ENCODE measurements at places on chromosomes 12 and 14. TPM values are rescaled to one million over a fixed set of nuclear protein-coding genes. Genes with fewer than 3 reads are reported as not detected.

ZC2HC1C gene
- 3.2 TPM for total RNA-seq

TC2N gene
- 93.4 TPM for total RNA-seq

XRCC3 gene
- total RNA-seq, result 70.0 TPM

SNW1 gene
- 81.9 TPM for total RNA-seq

MUCL1 gene
- not detected for total RNA-seq

KRT82 gene
- total RNA-seq, result not detected

HOXC12 gene
- not detected for total RNA-seq

PPM1H gene
- 7.4 TPM for total RNA-seq

DNA sequence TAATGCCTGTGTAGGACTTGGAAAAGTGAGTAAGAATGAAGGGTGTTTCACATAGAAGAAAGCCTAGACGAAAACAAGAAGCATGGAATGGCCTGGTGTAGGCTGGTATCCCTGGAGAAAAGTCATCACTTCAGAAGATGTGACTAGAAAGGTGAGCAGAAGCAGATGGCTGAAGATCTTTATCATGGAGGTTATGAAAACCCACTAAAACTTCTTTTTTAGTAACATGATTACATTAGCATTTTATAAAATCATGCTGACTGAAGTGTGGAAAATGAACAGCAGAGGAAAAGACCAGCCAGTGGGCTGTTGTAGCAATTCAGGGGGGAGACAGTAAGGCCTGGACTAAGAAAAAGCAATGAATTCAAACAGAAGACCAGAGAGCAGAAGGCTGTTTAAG lies 114.5 kb upstream of the G2E3 start:
- no peak for DNase-seq
- H3K36me3 ChIP-seq, result no peaks in the 10 kb centered on the region
- H3K27me3 ChIP-seq, result no peaks in the 10 kb centered on the region
- no peaks in the 10 kb centered on the region for H3K4me1 ChIP-seq

DNA sequence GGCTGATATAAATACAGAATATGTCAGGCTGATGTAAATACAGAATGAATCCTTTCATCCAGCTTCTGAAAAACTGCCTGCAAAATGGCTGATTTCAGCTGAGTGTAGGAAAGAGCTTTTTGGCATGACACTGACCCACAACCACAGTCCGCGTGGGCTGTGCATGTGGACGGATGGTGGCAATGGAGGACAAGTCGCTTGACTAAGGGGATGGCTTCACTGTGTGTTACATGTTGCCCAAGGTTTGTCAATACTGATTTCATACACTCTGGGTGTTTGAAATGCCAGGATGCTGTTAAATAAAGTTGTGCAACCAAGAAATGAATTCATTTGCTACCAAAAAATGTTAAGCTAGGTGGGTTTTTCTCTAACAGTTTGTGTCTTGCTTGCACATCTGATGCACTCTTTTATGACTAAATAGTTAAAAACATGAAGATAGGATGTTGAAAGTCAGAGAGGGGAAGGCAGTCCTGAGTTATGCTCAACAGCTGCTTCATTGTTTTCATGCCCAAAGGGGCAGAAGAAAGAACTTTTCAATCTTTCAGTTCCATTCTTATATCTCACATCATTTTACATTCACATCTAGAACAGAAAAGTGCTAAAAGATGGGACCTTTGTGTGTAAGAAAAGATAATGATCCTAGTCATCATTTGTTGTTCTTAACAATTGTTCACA lies 36.5 kb upstream of the OVCH1 start:
- no peaks in the 10 kb centered on the region for H3K4me1 ChIP-seq
- H3K27ac ChIP-seq, result no peak overlapping the region
- H3K4me3 ChIP-seq, result no peak overlapping the region
- H3K27me3 ChIP-seq, result no peaks in the 10 kb centered on the region

DNA sequence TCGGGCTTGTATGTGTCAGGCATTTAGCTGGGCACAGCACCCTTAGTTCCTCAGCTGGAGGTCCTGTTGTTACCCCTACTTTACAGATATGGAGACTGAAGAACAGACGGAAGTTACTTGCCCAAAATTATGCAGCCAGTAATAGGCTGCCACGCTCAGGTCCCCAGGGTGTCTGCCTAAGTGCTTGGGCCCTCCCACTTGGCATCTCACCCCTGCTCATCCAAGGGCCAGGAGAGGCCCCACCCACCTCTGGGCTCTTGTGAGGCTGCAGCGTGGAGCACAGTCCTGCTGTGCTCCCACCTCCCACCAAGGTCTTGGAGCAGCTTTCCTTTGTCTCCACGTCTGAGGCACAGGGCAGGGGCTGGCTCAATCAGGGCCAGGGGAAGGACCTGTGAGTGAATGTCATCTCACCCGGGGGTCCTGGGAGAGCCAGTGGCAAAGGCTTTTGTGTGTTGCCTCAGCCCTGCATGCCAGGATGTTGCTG lies 64.6 kb downstream of the BEGAIN start:
- H3K36me3 ChIP-seq, result no peaks in the 10 kb centered on the region
- no peak overlapping the region for H3K4me3 ChIP-seq
- H3K27me3 ChIP-seq, result no peaks in the 10 kb centered on the region
- DNase-seq, result peak; percentile 22

- no peaks in the 10 kb centered on the region for H3K36me3 ChIP-seq
- no peak overlapping the region for H3K27ac ChIP-seq
- H3K4me3 ChIP-seq, result no peak overlapping the region
- H3K27me3 ChIP-seq, result no peaks in the 10 kb centered on the region
- H3K4me1 ChIP-seq, result no peaks in the 10 kb centered on the region
Measured at GRCh38 chr12:71768900-71769299, 14.2 kb downstream of the RAB21 start.

GRCh38 chr12:112677050-112677765 lies 114.3 kb upstream of the RPH3A start:
- no peaks in the 10 kb centered on the region for H3K36me3 ChIP-seq
- no peak overlapping the region for H3K4me3 ChIP-seq
- DNase-seq, result no peak
- no peaks in the 10 kb centered on the region for H3K27me3 ChIP-seq

DNA sequence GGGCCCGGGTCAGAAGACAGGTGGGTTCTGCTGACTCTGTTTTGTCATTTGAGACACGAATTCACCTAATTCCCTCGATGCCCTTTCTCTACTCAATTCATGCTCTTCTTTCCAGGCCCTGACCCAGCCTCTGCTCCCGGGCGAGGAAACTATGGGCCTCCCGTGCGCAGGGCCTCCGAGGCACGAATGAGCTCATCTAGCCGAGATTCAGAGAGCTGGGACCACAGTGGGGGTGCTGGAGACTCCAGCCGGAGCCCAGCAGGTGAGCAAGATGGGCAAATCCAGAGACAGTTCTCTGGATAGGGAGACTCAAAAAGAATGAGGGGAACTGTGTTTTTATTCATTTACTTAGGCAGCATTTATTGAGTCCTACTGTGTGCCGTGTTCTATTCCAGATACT lies 37.0 kb upstream of the OAS1 start:
- no peak overlapping the region for H3K4me3 ChIP-seq
- H3K27ac ChIP-seq, result no peak overlapping the region
- no peaks in the 10 kb centered on the region for H3K27me3 ChIP-seq
- no peak for DNase-seq
- H3K36me3 ChIP-seq, result no peaks in the 10 kb centered on the region

DNA sequence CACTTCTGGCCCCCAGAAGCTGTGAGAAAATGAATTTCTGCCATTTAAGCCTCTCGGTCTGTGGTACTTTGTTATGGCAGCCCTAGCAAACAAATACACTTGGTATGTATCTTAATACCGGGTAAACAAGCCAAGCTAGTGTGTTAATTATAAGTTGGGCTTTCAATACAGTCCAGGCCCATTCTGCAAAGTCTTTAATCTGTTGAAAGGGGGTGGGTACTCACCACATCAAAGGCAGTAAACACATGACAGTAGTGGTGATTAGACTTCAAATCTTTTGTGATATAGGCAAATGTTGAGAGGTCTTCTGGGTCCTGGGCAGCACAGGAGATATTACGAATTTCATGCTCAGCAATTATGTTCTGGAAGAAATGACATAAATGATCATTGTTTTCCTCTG lies 127.7 kb downstream of the APAF1 start:
- H3K4me3 ChIP-seq, result no peak overlapping the region
- DNase-seq, result no peak
- no peak overlapping the region for H3K27ac ChIP-seq

DNA sequence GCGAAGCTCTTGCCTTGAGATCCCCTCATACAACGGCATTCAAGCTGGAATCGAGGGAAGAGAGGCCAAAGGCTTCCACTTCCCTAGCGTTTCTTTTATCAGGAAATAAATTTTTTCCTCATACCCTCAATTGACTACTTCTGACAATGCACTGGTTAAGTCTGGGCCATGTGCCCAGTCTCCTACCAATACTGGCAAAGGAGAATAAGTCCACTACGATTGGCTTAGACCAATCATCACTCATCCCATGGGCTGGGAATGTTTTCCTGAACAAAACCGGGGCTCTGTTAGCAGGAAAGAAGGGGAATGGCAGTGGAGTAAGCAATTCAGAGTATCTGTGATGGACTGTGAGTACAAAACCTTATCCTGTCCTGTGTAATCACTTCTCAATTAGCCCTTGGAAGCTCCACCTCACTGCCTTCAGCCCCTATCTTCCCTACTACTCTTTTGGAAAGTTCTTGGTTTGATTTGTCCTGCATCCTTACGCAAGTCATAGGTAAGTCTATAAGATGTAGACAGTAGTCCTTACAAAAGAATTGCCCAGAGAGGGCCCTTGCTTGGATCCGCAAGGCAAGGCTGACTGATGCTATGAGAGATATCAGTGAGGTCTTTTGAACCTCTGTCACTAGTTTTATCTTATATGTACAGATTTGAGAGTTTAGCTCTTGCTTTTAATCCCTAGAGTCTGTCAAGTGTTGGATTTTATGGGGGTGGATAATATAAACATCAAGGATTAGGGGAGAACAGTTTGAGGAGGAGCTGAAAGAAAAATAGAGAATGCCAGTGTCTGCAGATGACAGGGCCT lies 36.3 kb upstream of the CDK17 start:
- H3K27ac ChIP-seq, result no peak overlapping the region
- no peaks in the 10 kb centered on the region for H3K36me3 ChIP-seq
- no peak overlapping the region for H3K4me3 ChIP-seq
- no peak for DNase-seq

GRCh38 chr12:3931206-3931605 lies 58.0 kb upstream of the PARP11 start:
- H3K4me3 ChIP-seq, result no peak overlapping the region
- no peaks in the 10 kb centered on the region for H3K36me3 ChIP-seq
- H3K4me1 ChIP-seq, result no peaks in the 10 kb centered on the region
- no peaks in the 10 kb centered on the region for H3K27me3 ChIP-seq
- H3K27ac ChIP-seq, result no peak overlapping the region

- H3K27me3 ChIP-seq, result no peaks in the 10 kb centered on the region
- no peaks in the 10 kb centered on the region for H3K36me3 ChIP-seq
- DNase-seq, result no peak
- H3K4me1 ChIP-seq, result no peaks in the 10 kb centered on the region
Measured at GRCh38 chr12:72281126-72281525, 9.0 kb downstream of the TRHDE start.

DNA sequence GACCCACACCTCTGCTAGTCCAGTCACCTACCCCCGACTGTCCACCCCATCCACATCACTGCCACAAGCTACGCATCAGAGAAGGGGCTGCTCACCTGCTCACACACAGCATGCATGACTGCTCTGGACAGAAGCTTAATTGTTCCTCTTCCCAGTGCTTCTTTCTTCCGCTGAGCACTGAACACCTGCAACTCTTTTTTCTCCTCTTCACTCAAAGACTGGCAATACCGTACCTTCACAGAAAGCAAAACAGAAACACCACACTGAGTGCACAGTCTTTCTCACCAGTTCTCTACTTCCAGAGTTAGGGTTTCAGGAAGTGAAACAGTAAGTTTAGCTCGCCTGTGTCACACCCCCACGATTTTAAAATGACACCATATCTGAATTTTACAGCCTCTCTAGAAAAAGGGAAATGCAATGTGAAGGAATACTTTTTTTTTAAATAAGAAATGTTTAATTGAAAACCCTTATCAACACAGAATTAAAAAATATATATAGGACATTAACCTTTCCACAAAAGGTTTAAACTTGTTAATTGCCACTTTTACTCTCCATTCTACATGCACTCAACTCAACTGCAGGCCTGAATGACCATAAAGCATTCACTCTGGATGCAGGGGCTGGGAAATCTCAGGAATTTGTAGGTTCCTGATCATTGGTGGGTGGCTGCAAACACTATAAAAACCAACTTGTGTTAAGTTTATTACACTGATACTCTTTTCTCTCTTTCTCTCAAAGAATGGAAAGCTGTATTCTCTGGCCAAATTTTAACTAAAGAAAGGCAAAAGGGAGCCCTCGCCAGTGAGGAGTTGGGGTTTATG lies 120.0 kb downstream of the PRICKLE1 start:
- DNase-seq, result no peak
- H3K27ac ChIP-seq, result no peak overlapping the region
- H3K27me3 ChIP-seq, result no peaks in the 10 kb centered on the region

- no peak overlapping the region for H3K27ac ChIP-seq
- no peaks in the 10 kb centered on the region for H3K36me3 ChIP-seq
- no peaks in the 10 kb centered on the region for H3K27me3 ChIP-seq
- no peaks in the 10 kb centered on the region for H3K4me1 ChIP-seq
- H3K4me3 ChIP-seq, result no peak overlapping the region
- no peak for DNase-seq
Measured at GRCh38 chr12:4169959-4170358, 103.6 kb upstream of the CCND2 start.

DNA sequence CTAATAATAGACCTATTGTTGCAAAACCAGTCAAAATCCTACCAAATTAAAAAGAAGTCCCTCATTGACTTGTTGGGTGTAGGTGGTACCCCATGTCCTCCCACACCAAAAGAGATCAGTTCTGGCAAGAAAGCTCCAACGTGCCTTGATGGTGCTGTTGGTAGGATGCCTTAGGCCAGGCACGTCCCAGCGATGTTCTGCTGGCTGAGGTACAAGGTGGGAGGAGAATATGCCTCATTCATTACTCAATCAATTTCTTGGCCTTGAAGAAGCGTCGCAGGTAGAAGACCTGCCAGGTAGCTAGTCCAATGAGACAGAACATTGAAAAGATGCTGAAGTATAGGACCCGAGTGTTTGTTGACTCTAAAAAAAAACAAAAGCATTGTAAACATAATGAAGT lies 7.8 kb upstream of the NEK9 start:
- H3K27me3 ChIP-seq, result no peaks in the 10 kb centered on the region
- H3K27ac ChIP-seq, result no peak overlapping the region
- H3K4me1 ChIP-seq, result peaks cover 3% of the 10 kb centered on the region
- no peak for DNase-seq

GRCh38 chr14:68283378-68284123 lies 464.0 kb downstream of the RAD51B start:
- no peak overlapping the region for H3K4me3 ChIP-seq
- H3K27me3 ChIP-seq, result no peaks in the 10 kb centered on the region
- no peak for DNase-seq
- H3K36me3 ChIP-seq, result no peaks in the 10 kb centered on the region
- H3K4me1 ChIP-seq, result peaks cover 5% of the 10 kb centered on the region
- H3K27ac ChIP-seq, result peak overlapping the region; percentile 19

- H3K36me3 ChIP-seq, result no peaks in the 10 kb centered on the region
- no peaks in the 10 kb centered on the region for H3K4me1 ChIP-seq
- no peak overlapping the region for H3K27ac ChIP-seq
- H3K4me3 ChIP-seq, result no peak overlapping the region
Measured at GRCh38 chr12:109744026-109744425, 30.4 kb downstream of the FAM222A start.

GRCh38 chr12:118120579-118121363 lies 15.2 kb upstream of the PEBP1 start:
- H3K4me3 ChIP-seq, result no peak overlapping the region
- H3K4me1 ChIP-seq, result no peaks in the 10 kb centered on the region
- H3K36me3 ChIP-seq, result no peaks in the 10 kb centered on the region
- no peak overlapping the region for H3K27ac ChIP-seq

Measured in colonic mucosa (tissue), 4 donors.